Stimulated activated effector memory CD8-positive, alpha-beta T cell treated with anti-CD3 and anti-CD28 coated beads, Interleukin-12 subunit alpha, Interleukin-12 subunit beta, amount 100 ng/mL, for 72 hours (primary cell): ENCODE measurements at places on chromosomes 4 and X.
A peak's percentile ranks its signal among the peaks of the same experiment; 100 is the strongest.

GRCh38 chrX:43880425-43880824, 1.8 kb downstream of the MAOB start:
- no peak for DNase-seq

DNA sequence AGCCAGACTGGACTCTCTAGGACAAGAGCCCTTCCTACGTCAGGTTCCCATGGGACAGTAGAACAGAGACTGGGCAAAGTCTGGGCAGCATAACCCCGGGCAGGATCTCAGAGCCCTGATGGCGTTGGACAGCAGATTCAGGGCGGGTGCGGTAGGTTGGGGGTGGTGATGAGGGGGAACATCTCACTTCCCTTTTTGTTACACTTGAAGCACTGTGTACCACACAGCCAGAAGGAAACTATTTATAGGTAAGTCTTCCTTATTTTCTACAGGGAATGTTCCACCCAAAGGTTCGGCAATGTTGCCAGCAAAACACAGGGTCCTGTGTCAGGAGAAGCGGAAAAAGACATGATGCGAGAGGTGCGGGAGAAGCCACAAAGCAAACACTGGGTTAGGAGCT, 54.3 kb downstream of the TSC22D3 start:
- no peak for DNase-seq

- DNase-seq = no peak
Measured at GRCh38 chr4:171532968-171533367, 280.2 kb upstream of the GALNTL6 start.

DNA sequence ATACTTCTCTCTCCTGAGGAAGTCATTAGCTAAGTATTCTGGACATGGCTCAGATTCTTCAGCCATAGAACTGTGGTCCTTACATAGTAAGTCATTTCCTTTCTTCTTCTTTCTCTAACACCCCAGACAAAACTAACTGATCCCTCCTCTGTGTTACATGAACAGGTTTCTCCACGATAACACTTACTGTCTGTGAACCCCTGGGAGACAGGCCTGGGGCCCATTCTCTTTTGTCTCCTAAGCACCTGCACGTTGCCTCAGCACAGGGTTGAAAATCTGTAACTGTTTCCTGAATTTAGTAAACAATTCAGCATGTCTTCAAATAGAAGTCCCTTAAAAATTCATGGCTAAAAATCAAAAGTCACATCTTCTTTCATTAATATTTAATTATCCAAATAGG, 24.7 kb downstream of the APBB2 start:
- DNase-seq = no peak

- no peak for DNase-seq
Measured at GRCh38 chrX:116317409-116317808, 119.0 kb upstream of the SLC6A14 start.

- DNase-seq = no peak
Measured at GRCh38 chrX:138995458-138995857, 283.9 kb upstream of the FGF13 start.

GRCh38 chr4:126661194-126661593, 971.6 kb upstream of the INTU start:
- no peak for DNase-seq

DNA sequence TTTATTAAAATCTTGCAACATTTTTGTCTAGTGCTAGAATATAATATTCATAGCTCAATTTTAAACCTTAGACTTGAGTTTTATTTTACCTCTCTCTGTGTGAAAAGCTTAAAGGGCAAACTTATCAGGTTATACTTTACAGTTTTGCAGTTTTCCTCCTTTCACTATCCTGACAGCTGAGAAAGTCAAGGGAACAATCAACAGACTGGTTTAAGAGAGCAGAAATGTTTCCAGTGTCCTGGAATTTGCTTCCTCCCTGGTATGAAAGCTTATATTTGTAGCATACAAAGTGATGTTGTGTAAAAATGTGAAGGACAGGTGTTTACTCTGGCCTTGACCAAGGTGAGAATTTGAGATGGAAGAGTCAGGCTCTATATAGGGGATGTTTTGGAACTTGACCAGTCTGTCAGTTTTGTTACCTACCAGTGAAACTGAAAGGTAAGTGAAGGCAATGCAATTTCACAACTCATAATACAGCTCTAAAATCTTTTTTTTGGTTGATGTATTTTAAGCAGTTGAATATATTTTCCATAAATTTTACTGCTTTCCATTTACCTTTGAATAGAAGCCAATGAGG, 64.6 kb downstream of the FHIP1A start:
- DNase-seq = no peak

DNA sequence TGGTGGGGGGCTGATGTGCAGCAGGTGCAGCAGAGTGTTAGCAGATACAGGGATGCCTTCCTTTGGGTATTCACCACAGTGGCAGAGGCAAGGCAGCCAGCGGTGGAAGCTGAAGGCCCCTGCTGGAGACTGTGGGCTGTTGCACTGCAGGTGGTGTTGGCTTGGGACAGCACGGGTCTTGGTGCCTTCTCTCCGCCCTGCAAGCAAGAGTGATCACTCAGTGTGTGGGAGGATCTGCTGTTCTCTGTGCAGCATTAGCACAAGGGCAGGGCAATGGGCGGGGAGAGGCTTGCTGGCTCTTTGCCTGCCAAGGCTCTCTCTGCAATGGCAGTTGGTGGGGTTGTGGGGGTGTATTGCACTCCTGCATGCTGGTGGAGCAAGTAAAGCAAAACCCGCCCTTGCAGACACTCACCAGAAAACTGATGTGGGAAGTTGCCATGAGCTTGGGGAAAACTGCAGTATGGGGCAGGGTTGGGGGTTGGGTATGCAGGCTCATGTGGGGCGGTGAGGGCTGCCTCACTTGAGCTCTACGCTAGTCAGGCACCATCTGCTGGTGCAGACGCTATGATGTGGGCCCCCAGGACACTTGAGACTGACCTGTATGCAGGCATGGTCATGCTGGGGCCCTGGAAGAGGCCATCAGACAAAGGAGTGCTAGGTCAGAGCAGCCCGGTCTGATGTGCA, 820.8 kb upstream of the GRIA3 start:
- no peak for DNase-seq

GRCh38 chr4:78552389-78553042, 946 bp downstream of the ANXA3 start:
- no peak for DNase-seq

DNA sequence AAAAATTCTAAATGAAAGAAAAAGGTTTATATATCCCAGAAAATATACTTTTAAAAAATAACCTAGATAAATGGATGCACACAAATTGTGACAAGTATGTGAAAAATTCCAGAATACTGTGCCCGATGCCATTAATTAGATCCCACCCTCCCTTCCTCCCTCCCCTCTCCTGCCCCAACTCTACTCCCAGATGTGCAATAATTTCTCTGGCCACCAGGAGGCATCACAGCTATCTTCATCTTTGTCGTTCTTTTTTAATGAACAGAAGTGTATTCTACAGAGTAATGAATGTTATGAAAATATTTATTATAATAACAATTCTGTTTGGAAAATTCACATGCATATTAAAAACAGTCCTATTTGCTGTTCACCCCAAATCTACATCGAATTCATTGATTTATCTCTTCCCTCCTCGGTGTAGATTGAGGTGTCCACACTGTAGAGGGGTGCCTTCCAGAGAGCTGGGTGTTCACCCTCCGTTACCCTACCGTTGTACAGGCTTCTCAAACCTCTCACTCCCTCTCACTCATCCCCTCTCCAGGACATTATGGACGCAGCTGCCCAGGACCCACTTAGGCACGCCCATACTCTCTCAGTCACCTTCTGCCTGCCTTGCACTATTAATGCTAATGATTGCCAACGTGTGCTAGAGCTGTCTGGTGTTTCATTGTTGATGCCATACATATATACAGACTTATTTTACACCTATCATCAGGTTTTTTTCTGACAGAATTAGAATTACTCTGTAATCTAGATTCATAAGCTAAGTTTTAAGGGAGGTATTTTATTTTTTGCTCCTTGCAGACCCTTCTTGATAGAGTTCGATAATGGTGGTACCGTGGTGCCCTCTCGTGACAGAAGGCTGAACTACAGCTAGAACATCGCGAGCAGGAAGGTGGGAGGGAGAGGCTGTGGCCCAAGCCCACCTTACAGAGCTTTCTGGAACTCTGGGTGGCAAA, 14.1 kb downstream of the RAB40AL start:
- peak; percentile 74 for DNase-seq

- no peak for DNase-seq
Measured at GRCh38 chr4:41797260-41797659, 48.7 kb upstream of the PHOX2B start.

GRCh38 chr4:102268355-102268754, 76.9 kb downstream of the SLC39A8 start:
- no peak for DNase-seq

DNA sequence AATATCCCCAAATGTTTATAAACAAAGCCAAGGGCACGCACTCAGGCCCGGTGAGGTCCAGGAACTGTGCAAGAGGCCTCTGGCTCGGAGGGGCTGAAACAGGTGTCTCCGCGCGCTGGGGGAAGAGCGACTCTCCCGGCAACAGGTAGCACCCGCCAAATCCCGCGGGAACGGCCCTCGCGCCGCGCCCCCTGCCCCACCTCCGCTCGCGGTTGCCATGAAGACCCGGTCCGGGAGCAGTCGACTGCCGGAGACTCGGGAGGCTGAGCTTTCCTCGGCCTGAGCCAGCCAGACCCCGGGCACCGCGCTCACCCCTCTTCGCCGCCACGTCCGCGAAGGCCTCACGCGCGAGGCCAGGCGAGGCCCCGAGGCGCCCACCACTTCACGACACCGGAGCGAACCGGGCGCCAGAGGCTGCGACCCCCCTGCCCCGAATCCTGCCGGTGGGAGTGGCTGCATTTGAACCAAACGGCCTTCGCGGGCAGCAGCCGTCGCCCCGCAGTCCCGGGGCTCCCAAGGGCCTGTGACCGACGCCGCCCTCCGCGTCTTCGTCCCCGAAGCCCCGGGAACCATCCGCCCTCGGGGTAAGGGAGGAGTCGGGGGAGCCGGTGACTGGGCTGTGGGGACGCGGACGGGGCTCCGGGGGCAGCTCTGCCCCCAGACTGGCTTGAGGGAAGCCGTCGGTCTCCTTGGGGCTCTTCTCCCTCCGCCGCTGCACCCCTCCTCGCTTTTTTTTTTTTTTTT, at the start of gene NSUN7:
Gene NSUN7 (plus strand): TSS at position 239 of the 744 bp plus-strand sequence. CDS start 739 bp downstream, outside the sequence.
- no peak for DNase-seq

DNA sequence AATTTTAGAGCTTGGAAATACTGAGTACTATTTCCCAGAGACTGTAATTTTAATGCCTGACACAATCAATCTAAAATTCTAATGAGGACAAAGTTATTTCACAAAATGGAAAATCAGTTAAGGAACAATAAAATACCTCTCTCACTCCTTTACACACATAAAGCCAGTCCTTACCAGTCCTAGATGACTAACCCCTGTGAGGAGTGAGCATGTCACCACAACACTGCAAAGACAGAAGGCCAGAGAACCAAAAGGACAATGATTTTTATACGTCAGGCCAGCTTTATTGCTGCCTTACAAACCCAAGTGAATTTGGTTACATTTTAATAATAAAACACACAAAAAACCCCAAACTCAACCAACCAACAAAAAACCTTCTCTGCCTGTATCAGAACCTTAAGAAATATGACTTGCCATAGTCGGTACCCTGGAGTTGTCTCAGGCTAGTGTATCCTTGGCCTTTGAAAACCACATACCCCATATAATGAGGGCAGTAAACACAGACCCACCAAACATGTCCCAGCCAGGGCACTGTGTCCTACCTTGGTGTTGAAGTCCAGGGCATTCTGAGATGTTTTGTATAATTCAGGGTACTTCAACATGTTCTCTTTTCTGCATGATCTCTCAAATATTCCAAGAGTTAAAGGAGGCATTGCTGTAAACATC, 57.6 kb downstream of the SHISA3 start:
- DNase-seq = no peak

DNA sequence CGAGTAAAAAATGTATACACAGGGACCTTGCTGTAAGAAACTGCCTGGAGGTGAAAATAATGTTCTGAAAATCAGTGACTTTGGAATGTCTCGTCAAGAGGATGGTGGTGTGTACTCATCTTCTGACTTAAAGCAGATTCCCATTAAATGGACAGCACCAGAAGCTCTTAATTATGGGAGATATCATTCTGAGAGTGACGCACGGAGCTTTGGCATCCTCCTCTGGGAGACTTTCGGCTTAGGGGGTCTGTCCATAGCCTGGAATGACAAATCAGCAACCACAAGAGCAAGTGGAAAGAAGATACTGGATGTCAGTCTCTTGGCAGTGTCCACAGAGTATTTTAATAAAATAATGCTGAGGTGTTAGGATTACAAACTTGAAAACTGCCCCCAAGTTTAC, 129.4 kb downstream of the THOC2 start:
- no peak for DNase-seq

- no peak for DNase-seq
Measured at GRCh38 chr4:48120132-48120531, 13.9 kb downstream of the TXK start.

- no peak for DNase-seq
Measured at GRCh38 chr4:168908093-168908492, 102.0 kb downstream of the CBR4 start.

- no peak for DNase-seq
Measured at GRCh38 chrX:68868316-68868715, 39.5 kb downstream of the EFNB1 start.

DNA sequence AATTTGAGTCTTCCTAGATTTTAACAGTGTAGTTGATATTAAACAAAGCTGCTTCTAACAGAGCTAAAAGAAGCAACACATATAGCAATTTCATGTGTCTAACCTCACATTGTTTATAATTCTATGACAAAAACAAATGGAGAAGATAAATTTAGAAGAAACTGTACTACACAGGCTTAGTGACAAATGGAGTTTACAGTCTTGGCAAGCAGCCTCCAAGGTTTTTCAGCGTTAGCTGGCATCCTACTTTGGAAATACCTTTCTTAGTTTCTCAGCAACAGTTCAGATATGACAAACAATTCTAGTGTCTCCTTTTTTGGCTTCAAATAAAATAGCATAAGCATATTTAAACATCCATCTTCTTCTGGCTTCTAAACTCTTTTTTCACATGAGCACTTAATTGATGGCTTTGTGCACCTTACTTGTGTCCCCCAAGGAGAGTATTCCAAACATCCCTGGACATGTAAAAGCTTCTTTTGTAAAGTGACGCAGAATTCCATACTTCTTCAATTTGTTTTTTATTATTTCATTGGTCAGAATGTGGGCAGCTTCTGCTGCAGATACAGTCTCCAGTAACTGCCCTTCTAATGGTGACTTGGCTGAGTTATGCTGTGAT, 249.8 kb downstream of the ANTXR2 start:
- no peak for DNase-seq

DNA sequence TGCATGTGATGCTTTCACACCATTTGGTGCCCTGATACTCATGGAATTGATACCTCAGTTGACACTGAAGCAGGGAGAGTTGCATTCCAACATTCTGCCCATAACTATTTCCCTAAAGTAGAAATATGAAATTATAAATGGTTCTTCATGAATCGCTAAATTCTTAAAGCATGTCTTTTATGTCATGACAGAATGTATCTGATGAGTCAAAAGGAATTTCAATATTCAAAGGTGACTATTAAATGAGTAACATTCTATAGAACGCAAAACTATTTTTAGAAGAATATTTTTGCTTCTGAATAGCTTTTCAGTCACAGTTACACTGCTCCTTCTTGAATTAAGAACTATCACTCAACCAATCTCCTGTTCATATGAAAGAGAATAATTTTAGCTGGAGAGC, 152.8 kb downstream of the ADGRA3 start:
- no peak for DNase-seq

GRCh38 chr4:70749313-70749712, 27.5 kb downstream of the RUFY3 start:
- DNase-seq = no peak

- DNase-seq = no peak
Measured at GRCh38 chrX:32185160-32185559, 1026.2 kb downstream of the DMD start.

- DNase-seq = no peak
Measured at GRCh38 chr4:31984872-31985271, 1264.7 kb downstream of the PCDH7 start.
